Renal cortical epithelial cell (primary cell): ENCODE measurements at places on chromosomes 16 and 17. TPM values are rescaled to one million over a fixed set of nuclear protein-coding genes. Genes with fewer than 3 reads are reported as not detected.

The HOXB13 gene
- total RNA-seq = 0.10 TPM in 1 of 2 replicates, not detected in the other

The MPP2 gene
- total RNA-seq = 1.7 and 3.6 TPM in 2 replicates

The VAT1 gene
- total RNA-seq = 150 and 204 TPM in 2 replicates

The DUXB gene
- not detected in 2 replicates for total RNA-seq

The NPIPB6 gene
- 0.30 and 0.69 TPM in 2 replicates for total RNA-seq

The TLCD2 gene
- 6.6 and 7.5 TPM in 2 replicates for total RNA-seq

The NHERF2 gene
- 3.5 and 6.3 TPM in 2 replicates for total RNA-seq

DNA sequence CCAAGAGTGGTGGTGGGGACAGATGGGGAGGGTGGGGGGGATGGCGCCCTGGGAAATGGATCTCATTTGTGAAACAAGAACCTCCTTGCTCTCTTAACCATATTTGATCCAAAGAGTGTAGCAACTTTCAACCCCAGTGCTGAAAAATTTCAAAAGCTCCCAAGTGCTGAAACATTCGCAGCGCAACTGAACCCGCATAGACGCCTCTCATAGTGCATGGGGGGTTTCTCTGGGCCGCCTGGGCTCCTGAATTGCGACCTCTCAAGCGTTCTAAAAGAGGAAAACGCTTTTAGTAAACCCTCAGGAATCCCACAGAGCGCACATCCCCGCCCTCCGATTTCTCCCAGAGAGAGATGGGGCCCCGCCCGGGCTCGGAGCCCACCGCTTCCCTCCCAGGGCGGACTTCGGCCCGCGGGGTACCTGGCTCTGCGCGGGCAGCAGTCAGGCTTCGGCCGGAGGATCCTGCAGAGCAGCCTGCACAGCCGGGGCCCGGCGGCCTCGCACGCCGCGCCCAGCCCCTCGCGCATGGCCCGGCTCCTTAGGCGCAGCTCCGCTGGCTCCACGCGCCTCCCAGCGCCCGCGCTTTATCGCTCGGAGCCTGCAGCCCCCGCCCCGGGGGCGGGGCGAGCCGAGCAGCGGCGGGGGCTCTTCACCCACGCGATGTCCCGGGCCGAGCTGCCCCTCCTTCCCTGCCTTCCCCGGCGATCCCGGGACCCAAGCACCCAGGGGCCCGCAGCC is 7.0 kb downstream of the NOS2 start:
- no peak for DNase-seq

DNA sequence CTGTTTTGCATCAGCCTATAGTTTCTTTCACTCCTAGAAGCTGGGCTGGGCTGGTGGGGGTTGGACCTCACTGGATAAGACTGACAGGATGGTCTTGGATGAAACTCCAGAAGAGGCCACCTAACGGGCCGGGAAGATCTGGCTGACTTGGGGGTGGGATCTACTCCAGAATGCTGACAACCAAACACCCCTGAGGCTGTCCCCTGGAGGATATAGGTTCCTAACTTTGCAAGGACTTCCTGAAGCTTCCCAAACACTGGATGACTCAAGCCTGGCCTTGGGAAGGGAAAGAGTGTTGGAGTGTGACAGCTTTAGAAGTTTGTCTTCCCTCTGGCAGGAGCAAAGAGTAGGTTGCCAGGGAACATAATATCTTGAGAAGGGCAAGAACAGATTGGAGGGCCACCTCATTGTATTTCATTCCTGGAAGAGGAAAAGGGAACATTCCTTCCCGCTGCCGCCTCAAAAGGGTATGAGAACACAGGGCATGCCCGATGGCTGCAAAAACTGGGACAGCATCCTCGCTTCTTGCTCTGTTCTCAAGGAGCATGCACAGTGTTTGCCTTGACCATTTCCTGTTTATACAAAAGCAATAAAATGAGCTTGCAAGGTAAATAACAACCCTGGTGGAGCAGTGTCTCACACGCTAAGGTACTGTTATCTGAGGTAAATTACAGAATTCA is 6.8 kb upstream of the CYB5B start:
- peak; percentile 94 for DNase-seq

- no peak for DNase-seq
These were observed 610 bp downstream of the RFNG start for GRCh38 chr17:82050761-82051641.

- DNase-seq = no peak
These were observed 35.4 kb downstream of the SLC6A4 start for GRCh38 chr17:30200106-30200505.

GRCh38 chr17:15885770-15886169 is 59.2 kb upstream of the ADORA2B start:
- no peak for DNase-seq

GRCh38 chr16:68377221-68377620 is 66.4 kb downstream of the PRMT7 start:
- DNase-seq = no peak

DNA sequence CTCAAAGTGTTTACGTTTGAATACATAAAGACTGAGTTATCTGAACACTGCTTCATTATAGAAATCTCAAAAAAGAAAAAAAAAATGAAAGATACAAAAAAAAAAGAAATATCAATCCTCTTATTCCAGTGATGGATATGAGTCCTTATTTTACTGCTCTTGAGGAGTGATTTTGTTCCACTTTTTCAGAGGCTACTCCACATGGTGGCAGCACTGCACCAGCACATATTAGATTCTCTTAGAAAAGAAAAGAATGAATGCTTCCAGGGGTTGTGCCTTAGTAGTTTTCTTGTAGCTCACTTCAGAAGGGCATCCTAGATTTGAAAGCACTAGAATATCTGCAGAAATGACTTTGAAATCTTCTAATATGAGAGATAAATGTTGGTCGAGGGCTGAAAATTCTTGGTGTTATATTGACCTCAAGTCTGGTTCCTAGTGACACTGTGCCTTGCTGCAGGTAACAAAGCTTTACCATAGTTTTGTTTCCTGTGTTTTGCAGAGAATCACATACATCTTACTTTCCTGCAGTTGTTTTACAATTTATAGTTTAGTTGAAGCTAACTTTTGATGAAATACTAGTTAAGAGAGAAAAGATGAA is 25.9 kb downstream of the AP2B1 start:
- DNase-seq = peak; percentile 57

DNA sequence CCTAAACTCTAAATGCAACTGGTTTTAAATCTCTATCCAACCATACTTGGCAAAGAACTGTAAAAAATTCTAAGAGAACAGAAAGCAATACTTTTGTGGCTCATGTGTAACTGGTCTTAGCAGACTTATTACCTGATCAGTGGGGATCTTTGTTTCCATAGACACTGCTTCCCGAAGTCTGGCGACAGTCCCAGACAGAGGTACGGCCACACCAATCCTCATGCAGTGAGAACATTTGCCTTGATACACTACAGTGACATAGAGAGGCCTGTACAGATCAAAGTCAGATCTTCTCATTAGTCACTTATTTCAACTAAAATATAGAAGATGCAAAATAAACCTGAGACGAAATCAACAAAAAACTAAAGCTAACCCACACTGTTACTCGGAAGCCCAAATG is 43.9 kb downstream of the USP31 start:
- no peak for DNase-seq

- DNase-seq = peak; percentile 6
These were observed at the start of gene NT5M for GRCh38 chr17:17303010-17303846. NT5M (plus strand) TSS chr17:17303373; CDS start chr17:17303551, 178 bp downstream.

DNA sequence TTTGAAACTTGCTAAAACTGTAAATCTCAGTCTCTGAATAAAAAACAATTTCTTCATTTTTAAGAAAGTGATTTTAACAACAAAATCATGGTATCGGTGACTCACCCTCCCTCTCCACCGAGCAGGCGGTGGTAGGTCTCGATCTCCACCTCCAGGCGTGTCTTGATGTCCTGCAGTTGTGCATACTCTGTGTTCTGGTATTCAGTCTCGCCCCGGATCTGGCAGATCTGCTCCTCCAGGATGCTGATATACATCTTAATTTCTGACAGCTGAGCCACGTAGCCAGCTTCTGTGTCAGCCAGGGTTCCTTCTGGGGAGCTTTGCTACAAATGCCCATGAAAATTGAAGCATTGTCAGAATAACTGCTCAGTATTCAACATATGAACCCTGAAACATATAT is 15.4 kb upstream of the KRT24 start:
- DNase-seq = no peak

- peak; percentile 9 for DNase-seq
These were observed 77.4 kb upstream of the CCL2 start for GRCh38 chr17:34177642-34178041.

DNA sequence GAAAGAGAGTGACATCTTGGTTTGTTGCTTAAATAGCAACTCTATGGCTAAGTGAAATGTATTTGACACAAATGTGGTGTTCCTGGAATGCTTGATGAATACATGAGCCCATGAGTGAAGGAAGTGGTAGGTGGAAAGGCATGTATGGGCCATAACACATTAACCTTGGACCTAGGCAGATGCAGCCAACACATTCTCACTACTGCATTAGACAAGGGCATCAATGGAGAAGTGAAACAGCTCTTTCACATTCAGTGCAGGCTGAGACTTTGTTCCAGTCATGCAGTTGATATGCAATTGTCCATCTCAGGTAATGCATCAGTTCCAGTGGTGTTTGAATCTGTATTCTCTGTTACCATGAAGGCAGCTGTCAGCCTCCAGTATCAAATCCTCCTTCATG is 133.6 kb downstream of the HS3ST3B1 start:
- no peak for DNase-seq
